ENCODE measurements at places on chromosomes 1 and 21. TPM values are rescaled to one million over a fixed set of nuclear protein-coding genes. Genes with fewer than 3 reads are reported as not detected.

Gene CAPZA1
- 91.3 TPM for polyA plus RNA-seq

Gene FCGR1A
- 12.0 TPM for polyA plus RNA-seq

Gene ZBED6
- polyA plus RNA-seq = 0.60 TPM

Gene APOBEC4
- polyA plus RNA-seq = not detected

Gene LCE3D
- polyA plus RNA-seq = not detected

Gene LIPI
- not detected for polyA plus RNA-seq

Gene GPR161
- polyA plus RNA-seq = 0.60 TPM

Gene FABP3
- 10.0 TPM for polyA plus RNA-seq

Gene TSSK3
- polyA plus RNA-seq = not detected

Gene OR2L13
- not detected for polyA plus RNA-seq

Gene CFAP107
- polyA plus RNA-seq = not detected

Gene HTR6
- polyA plus RNA-seq = not detected

Gene TMEM200B
- polyA plus RNA-seq = 0.23 TPM

Gene SEMA4A
- polyA plus RNA-seq = 6.3 TPM

Gene IQGAP3
- polyA plus RNA-seq = 11.2 TPM

Gene CR1
- polyA plus RNA-seq = 0.46 TPM

Gene ZNF648
- 0.04 TPM for polyA plus RNA-seq

Gene LSM10
- 51.3 TPM for polyA plus RNA-seq

Gene GCSAML
- not detected for polyA plus RNA-seq

Gene PHACTR4
- 21.6 TPM for polyA plus RNA-seq

Gene CFHR1
- polyA plus RNA-seq = not detected

Gene LCE2C
- polyA plus RNA-seq = not detected

Gene NBPF4
- not detected for polyA plus RNA-seq

Gene LMO4
- polyA plus RNA-seq = 37.8 TPM

Gene UMODL1
- polyA plus RNA-seq = 0.23 TPM

Gene DNAJC6
- 2.3 TPM for polyA plus RNA-seq

Gene SELL
- 1.8 TPM for polyA plus RNA-seq

Gene TMEM54
- polyA plus RNA-seq = 799 TPM

Gene NGF
- not detected for polyA plus RNA-seq

Gene ACADM
- 197 TPM for polyA plus RNA-seq

Gene ANKRD13C
- polyA plus RNA-seq = 15.6 TPM

All from sigmoid colon (tissue), 7 donors.